ENCODE measurements at places on chromosomes 13 and 19.

- no peak for DNase-seq
Measured at GRCh38 chr13:56886398-56886797, 254.3 kb upstream of the PRR20A start.

- DNase-seq, result no peak
Measured at GRCh38 chr13:112638157-112638750, 50.3 kb upstream of the TUBGCP3 start.

- no peak for DNase-seq
Measured at GRCh38 chr19:38057959-38058690, 151.1 kb downstream of the SIPA1L3 start.

GRCh38 chr13:36606060-36606459 lies 67.8 kb upstream of the SERTM1 start:
- DNase-seq, result no peak

GRCh38 chr19:28463493-28464053 lies 749.4 kb downstream of the UQCRFS1 start:
- DNase-seq, result no peak

DNA sequence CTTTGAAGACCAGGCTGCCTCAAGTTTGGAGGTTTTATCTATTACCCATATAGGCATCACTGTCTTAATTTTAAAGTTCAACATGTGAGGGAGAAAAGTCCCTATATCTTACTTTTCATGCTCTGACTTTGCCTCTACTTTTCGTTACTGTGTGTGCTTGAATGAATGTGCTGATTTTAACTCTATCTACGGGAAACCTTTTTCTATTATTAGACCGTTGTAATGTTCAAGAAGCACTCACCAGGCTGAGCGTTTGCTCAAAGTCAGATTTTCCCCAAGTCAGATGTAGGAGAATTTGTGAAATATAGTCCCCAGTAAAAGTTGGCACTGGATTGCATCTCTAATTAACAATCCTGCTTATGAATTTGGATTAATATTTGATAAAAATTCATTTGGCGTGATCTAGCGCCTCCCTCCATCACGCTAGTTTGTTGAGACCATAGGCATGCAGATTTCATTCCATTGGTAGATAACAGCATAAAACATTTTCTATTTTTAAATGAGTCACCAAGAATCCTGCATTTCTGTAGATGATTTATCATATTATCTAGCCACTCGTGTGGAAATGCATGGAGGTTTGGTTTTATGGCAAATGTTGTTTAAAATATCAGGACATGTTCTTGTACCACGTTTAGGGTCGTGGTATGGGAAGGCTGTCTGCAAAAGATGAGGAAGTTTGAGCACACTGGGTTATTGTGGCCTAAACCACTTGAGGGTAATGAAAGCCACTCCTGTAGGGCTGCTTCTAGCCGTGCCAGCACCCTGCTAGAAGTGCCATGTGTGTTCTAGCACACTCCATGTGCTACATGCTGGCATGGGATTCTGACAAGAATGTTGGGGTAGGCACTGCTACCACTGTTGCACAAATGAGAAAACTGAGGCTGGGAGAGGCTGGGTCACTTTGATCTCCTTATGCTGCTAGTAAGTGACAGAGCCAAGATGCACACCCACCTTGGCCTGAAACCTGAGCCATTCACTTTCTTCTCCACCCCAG lies 179.4 kb downstream of the FGF9 start:
- DNase-seq, result no peak

GRCh38 chr13:98563071-98563470 lies 13.8 kb downstream of the STK24 start:
- DNase-seq, result peak; percentile 41

DNA sequence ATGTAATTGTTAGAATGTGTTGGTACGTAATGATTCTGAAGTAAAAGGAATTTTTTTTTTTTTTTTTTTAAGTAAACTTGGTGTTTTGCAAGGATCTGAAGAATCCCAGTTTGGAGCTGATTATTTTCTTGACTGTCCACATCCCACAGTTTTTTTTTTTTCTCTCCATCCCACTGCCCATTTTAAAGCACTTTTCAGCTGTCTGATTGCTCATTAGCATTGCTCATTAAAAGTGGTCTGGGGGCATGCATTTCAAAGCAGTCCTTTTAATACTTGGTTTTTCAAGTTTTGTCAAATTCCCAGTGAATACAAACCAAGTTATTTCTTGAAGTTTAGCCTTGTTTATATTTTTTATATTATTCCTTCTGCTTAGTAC lies 44.1 kb downstream of the SLAIN1 start:
- no peak for DNase-seq

DNA sequence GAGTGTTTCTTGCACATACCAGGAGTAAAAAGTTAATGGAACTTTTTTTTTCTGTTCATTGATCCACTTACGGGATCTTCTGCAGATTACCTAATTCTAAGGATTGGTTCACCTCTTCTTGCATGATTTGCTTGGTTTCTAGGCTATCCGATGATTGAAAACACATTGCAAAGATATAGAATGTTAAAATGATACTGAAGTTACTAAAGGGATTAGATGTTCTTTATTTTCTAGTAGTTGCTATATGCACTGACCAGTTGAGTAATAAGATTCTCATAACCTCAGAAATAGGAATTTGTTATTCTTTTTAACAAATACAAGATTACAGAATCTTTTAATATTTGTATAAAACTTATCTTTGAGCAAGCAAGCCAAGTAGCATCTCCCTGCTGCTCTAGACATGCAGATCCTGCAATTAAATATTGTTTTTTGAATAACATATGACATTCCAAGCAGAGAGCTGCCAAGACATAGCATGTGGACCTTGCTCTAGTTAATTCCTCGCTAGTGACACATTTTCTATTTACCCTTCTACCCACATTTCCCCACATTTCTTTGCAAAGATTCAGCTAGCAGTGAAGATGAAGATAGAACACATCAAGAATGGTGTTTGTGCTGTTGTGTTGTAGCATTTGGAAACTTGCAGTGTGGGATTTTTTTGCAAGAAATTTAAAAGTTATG lies 51.7 kb upstream of the RNF113B start:
- DNase-seq, result no peak

- DNase-seq, result no peak
Measured at GRCh38 chr13:95123726-95124125, 177.5 kb downstream of the ABCC4 start.

DNA sequence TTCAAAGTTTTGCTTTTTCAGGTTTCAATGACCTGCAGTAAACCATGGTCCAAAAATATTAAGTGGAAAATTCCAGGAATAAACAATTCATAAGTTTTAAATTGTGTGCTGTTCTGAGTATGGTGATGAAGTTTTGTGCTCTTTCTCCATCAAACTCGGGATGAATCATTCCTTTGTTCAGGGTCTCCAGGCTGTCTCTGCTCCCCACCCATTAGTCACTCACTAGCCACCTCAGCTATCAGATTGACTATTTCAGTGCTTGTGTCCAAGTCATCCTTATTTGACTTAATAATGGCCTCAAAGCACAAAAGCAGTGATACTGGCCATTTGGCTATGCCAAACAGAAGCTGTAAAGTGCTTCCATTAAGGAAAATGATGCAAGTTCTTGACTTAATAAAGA lies 1140.4 kb downstream of the EFNB2 start:
- no peak for DNase-seq

- no peak for DNase-seq
Measured at GRCh38 chr13:114151031-114151430, 18.6 kb upstream of the RASA3 start.

DNA sequence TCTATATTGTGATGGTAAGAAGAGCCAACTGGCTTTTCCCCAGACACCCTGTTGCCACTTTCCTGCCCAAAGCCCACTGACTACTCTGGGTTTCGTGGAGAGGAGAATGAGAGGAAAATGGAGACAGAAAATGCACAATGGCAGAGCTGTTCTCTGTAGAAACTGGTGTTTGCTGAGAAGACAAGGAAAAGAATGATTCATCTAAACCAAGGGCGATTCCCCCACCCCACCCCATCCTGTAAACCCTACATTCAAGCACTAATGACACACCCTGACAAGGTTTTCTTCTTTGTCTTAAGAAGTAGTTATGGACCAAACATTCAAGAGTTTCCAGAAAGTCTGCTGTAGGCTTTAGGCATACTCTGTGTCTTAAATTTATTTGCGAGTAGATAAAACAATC lies 68.8 kb downstream of the DOCK9 start:
- DNase-seq, result no peak

DNA sequence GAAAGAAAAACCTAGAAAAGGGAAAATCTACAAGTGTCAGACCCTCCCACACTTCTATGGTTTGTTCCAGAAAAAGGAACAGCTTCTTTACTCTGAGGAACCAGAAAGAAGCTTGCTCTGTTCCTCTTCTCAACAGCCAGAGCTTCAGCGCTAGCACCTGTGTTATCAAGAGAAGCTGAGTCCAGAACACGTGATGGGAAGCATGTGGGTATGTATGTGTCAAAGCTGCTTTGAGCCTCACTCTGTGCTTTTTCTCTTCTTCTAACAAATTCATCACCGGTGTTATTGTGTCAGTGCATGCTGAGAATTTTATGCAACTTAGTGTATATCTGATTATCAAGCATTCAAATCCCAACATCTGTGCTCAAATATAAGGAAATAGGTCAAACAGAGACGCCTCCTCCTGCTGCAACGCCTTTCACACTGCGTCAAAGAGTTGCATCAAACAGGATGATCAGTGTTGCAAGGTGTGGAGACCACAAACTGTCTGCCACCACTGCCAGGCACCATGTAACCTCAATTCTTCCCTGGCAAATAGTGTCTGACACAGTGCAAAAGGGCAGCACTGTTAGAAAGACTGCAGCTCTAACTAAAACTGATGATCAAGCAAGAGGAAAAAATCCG lies 83.9 kb downstream of the LRRC63 start:
- DNase-seq, result peak; percentile 64

DNA sequence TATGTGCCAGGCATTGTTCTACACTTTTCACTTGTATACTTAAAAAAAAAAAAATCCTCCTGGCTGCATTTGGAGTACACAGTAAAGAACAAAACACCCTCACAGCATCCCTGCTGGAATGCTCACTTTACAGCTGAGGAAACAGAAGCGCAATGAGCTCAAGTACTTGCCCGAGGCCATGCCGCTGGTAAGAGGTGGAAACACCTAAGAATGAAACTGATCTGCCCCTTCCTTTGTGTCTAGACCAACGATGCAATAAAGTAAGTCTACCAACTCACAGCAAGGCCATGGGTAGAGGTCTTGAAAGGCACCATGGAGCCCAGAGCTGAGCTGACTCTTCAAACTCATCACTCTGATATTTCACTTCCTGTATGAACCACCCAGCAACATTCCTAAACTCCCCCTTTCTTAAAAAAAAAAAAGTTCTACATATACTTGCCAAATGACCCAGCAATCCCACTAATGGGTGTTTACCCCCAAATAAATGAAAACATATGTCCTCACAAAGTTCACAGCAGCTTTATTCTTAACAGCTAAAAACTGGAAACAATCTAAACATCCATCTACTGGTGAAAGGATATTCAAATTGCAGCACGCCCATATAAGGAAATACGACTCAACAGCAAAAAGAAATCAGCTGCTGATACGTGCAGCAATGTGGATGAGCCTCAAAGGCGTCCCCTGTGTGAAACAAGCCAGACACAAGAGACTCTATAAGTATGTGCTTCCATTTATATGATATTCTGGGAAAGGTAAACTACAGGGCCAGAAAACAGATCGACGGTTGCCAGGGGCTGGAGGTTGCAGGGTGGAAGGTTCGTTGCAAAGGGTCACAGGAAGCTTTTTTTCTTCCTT lies 236.6 kb upstream of the MAB21L1 start:
- no peak for DNase-seq

GRCh38 chr13:103351035-103351828 lies 285.0 kb upstream of the SLC10A2 start:
- DNase-seq, result no peak
